ENCODE measurements at places on chromosomes 1 and 21. TPM values are rescaled to one million over a fixed set of nuclear protein-coding genes. Genes with fewer than 3 reads are reported as not detected.

Gene PCP4L1
- total RNA-seq: not detected

Gene LPGAT1
- 73.4 TPM for total RNA-seq

Gene OR2T27
- total RNA-seq: not detected

Gene CFHR3
- not detected for total RNA-seq

DNA sequence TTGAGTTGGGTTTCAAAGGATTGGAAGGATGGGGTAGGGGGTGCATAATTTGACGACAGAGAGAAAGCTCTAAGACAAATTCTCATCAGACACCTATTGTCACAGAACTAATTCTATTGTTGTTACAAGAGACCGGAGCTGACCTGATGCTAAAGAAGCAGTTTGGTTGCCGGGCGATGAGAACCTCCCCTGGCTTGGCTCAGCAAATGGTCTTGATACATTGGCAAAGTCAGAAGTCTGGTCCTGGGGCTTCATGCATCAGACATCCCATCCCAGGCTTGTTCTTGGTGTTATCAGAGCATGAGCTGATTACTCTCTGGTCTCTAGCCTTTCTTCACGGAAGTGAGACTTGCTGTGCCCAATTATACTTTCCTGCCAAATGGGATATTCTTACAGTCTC lies 15.4 kb downstream of the TRIM67 start:
- no peak for DNase-seq

DNA sequence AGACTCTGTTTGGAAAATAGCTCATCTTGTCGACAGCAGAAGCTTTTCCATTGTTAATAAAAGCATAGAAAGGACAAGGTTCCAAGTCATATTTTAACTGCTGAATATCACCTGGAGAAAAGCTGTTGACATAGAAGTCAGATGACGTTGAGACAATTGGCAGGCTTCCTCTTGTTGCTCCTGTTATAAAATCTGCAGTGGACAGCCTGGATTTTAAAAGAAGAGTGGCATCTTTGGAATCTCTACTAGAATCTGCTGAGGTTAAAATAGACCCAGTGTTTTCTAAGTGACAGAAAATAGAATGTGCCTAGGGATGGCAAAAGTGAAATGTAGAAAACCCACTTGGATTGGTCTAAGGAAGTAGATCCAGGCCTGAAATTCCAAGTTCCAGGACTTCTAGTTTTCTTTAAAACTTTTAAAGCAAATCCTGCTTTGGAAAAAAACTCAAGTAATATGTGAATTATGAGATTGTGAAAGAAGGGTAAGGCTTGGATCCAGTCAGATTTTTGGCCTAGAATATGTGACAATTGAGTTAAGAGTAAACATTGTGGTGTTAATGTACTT lies 53.6 kb upstream of the NEXN start:
- peak; percentile 67 for DNase-seq

DNA sequence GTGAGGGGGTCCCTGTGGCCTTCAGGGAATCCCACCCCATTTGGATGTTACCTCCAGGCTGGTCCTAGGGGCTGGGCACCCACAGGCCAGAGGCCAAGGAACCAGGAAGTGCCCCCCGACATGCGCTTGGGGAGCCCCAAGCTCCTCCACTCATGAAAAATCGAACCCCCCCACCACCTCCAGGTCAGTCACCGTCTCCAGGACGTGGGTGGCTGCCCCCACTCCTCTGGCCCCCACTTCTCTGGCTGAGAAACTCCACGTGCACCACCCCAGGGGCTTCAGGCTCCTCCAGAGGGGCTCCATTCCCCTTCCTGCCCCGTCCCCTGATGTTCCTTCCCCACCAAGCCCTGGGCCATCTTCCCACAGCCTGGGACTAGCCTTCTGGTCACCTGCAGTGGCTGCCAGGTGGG lies 30.5 kb upstream of the POFUT2 start:
- DNase-seq: no peak

GRCh38 chr1:66175098-66175497 lies 358.9 kb upstream of the SGIP1 start:
- no peak for DNase-seq

DNA sequence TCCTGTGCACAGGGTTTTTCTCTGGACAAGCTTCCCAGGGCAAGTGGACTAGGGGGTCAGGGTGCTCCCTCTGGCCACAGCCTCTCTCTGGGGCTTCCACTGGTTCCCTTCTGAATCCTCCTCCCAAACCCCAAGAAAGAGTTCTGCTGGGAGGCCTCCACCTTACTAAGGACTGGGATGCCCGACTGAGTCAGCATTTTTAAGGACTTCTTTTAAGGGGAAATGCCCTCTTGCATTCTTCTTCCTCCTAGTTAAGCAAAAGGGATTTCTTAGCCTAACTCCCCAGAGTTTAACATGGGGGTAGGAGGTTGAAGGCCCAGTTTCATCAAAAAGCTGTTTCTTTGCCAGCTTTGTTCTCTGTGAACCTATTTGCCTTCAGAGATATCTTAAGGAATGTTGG lies 99.7 kb upstream of the KRTAP19-8 start:
- DNase-seq: no peak

DNA sequence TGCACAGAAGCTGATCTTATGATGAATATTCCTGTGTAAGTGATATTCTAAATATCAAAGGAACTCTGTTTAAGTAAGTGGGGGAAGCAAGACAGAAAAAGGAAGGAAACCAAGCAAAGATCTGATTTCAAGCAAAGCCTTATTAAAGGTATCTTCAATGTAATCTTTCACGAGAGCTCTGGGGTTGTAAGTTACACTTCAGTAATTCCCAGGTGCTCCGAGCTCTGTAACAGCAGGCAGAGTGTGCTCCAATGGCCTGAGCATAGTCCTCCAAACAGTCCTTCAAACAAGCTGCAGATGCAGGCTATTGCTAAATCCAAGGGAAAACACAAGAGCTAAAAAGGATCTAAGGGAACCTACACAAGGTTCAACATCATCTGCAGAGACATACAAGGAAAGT lies 949.7 kb upstream of the TMPRSS15 start:
- no peak for DNase-seq

DNA sequence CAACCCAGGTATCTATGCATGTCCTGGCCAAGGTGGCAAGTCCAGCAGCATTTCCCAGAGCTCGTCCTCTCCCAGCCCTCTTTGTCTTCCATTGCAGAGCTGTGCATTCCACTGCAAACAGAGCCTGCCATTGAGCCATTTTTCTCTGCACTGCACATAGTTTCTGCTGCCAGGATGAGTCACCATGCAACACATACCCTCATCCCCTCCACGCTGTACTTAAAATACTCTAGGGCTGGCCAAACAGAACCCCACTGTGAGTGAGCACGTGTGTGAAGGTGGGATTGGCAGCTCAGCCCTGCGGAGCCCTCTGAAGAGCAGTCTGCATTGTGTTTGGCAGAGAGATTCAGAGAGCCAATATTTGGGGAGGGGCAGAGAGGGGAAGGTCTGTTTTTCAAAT lies 3.9 kb upstream of the ATP1B1 start:
- peak; percentile 56 for DNase-seq

- DNase-seq: peak; percentile 82
Measured at GRCh38 chr1:78170859-78171258, 125.1 kb downstream of the GIPC2 start.

DNA sequence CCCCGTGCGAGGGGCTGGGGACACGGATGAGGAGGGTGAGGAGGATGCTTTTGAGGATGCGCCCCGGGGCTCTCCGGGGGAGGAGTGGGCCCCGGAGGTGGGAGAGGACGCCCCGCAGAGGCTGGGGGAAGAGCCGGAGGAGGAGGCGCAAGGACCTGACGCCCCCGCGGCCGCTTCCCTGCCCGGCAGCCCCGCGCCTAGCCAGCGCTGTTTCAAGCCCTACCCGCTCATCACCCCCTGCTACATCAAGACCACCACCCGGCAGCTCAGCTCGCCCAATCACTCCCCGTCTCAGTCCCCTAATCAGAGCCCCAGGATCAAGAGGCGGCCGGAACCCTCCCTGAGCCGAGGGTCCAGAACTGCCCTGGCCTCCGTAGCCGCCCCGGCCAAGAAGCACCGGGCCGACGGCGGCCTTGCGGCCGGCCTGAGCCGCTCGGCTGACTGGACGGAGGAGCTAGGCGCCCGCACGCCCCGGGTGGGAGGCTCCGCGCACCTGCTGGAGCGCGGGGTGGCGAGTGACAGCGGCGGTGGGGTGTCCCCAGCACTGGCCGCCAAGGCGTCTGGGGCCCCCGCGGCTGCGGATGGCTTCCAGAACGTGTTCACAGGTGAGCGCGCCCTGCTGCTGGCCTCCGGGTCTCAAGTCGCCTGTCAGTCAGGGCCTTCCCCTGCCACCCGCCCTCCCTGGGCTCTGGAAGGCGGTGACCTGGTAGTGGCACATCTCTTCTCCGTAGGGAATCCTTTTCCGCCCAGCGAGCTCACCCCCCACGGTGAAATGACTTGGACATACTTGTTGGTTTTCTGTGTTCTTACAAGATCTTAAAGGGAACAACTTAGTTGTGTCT lies 1.7 kb downstream of the FMN2 start:
- DNase-seq: peak; percentile 8

Data from fibroblast of villous mesenchyme (primary cell).